Muscle of arm (tissue), 14 donors: ENCODE measurements at places on chromosomes 16 and 17. TPM values are rescaled to one million over a fixed set of nuclear protein-coding genes. Genes with fewer than 3 reads are reported as not detected.

DNA sequence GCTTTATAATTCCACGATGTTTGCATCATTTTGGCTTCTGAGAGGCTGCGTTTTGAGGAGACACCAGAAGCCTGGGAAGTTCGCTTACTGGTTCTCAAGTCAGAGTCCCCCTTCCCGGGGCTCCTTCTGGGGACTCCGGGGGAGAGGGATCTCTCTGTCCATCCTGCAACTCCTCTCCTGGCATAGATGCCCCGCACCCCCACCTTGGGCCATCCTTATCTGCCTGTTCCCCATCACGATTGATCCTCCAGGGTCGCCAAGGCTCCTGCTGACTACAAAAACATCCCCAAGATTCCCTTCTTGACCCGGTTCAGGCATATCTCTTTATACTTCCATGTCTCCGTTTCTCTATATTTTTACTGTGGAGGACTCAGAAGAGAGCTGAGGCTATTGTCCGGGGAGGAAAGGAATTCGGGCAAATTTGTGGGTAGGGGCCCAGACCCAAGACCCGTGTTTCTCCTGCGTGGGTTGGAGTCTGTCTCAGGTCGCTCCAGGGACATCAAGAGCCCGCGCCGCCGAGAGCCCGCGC lies 18.4 kb upstream of the HOXB13 start:
- no peak for DNase-seq

DNA sequence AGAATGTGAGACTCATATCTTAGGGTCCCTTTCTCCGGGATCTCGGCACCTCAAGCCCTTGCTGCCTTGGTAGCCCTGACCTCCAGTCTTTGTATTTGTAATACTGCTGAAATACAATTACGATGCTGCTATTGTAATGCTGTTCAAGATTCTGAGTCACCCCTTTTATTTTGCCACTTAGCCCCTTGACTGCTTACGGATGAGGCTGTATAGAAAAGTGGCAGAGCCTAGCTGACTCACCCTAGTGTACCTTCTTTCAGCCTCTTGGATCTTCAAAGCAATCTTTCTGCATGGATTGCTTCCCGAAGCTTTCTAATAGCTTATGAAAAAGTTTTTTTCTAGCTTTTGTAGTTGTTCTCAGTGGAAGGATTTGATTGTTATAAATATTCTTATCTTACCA lies 187.9 kb downstream of the KCNJ2 start:
- DNase-seq = no peak

- DNase-seq = no peak
These were observed 75.8 kb downstream of the ABCC6 start for GRCh38 chr16:16147316-16147999.

DNA sequence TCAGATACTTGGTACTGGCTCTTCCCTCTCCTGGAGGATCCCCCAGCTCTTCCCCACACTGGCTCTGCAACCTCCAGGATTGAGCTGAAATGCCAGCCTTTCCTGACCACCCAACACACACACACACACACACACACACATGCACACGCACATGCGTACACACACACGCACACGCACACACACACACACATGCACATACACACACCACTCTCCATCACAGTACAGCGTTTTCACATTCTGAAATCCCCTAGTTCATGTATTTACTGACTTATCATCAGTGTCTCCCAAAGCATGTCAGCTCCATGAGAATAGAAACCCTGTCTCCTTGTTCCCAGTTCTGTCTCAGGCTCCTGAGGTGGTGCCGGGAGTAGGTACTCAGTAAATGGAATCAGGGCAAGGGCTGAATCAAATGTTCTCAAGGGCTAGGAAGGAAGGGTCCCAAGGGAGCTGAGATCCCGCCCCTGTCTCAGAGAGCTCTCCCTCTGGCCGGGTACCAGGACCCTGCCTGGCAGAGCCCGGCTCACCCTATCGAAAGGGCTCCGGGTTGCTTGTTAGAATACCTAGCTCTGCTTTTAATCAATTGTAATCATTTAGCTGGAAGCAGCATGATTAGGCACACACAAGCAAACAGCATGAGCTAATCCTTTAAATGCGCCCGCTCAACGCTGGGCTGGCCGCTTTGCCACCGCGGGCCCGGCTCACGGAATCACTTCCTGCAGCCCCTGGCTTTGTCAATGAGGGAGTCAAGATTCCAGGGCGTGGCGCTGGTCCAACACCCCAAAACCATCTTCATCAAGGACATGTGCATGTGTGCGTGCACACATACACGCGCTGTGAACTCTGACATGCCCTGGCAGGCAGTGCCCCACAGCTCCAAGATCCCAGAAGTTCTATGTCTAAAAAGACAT lies 140.7 kb downstream of the C16orf78 start:
- DNase-seq = no peak

DNA sequence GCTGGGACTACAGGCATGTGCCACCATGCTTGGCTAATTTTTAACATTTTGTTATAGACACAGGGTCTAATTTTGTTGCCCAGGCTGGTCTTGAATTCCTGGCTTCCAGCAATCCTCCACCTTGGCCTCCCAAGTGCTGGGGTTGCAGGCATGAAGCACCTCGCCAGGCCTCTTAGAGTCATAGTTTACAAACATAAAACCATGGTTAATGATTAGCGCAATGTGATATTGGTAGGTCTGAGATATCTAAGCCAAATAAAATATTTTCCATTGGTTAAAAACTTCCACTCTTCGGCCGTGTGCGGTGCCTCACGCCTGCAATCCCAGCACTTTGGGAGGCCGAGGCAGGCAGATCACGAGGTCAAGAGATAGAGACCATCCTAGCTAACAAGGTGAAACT lies 16.6 kb downstream of the TXNDC11 start:
- no peak for DNase-seq

DNA sequence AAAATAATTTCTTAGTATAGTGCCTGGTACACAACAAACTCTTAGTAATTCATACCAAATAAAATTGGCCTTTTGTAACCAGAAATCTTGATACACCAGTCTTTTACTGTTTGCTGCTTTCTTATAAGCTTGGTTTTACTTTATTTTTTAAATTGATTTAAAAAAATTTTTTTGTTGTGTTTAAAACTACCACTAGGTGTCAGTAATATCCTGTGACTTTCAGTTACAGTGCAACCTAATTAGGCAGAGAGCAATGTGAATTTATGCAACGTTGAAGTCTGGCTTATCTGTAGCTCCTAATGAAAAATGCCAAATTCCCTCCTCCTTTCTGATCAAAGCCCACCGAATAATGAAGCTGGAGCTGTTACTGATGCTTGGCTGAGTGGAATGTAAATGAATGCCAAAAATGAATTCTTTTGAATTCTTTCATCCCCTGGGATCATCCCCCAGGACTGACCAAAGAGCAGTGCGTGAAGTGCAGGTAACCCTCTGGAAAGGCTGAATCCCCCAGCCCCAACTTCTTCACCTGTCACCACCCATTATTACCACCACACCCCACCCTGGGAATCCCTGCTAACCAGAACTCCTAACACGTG lies 3.8 kb downstream of the ERCC4 start:
- DNase-seq = peak; percentile 48

GRCh38 chr17:18859256-18859655 lies 1.3 kb downstream of the PRPSAP2 start:
- DNase-seq = peak; percentile 5

GRCh38 chr16:70490261-70490660 lies 33.1 kb downstream of the COG4 start:
- no peak for DNase-seq

DNA sequence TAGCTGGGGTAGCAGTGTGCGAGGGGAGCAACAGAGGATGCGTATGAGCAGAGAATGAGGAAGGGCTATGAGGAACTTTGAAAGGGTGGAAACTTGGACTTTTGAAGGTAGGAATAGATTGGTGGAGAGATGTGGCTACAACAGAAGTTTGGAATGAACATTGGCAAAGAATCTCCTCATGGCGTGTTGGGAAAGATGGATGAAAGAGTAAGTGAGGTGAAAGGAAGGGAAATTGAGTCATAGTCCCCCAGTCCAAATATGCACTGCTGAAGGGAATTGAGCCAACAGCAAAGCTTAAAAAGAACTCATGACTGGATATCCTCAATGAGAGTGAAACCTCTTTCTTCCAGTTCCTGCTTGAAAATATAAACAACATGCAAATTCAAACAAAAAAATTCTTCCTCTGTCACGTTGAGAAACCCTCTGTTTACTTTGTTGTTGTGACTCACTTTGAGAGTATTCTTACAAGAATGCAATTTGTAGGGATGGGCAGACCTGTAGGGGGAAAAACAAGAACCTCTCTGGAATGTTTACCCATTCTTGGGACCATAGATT lies 313.2 kb upstream of the KCNJ16 start:
- no peak for DNase-seq

DNA sequence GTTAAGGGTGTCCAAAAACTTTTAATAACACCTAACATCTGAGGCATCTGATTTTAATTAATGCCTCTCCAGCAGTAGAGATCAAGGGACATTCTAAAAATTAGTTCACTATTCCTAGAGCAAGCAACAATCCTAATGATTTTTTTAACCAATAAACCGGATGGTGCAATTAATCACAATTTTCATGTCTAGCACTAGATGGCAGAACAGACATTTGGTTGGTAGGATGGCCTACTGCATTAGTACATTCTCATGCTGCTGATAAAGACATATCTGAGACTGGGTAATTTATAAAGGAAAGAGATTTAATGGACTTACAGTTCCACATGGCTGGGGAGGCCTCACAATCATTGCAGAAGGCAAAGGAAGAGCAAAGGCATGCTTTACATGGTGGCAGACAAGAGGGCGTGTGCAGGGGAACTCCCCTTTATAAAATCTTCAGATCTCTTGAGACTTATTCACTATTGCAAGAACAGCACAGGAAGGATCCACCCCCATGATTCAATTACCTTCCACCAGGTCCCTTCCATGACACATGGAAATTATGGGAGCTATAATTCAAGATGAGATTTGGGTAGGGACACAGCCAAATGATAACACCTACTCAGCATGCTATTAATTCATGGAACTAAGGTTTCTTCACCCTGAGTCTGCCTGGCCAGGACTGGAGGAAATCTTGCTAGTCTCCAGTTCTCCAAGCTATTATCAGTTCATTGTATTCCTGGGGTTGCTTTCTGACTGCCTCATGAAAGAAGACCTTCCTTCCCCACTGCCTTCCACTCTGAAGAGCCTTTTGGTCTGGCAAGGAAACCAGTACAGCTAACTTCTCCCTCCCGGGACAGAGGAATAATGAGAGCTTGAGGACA lies 24.8 kb downstream of the HS3ST3A1 start:
- no peak for DNase-seq

GRCh38 chr17:35404360-35404759 lies 27.9 kb downstream of the SLFN12 start:
- no peak for DNase-seq

DNA sequence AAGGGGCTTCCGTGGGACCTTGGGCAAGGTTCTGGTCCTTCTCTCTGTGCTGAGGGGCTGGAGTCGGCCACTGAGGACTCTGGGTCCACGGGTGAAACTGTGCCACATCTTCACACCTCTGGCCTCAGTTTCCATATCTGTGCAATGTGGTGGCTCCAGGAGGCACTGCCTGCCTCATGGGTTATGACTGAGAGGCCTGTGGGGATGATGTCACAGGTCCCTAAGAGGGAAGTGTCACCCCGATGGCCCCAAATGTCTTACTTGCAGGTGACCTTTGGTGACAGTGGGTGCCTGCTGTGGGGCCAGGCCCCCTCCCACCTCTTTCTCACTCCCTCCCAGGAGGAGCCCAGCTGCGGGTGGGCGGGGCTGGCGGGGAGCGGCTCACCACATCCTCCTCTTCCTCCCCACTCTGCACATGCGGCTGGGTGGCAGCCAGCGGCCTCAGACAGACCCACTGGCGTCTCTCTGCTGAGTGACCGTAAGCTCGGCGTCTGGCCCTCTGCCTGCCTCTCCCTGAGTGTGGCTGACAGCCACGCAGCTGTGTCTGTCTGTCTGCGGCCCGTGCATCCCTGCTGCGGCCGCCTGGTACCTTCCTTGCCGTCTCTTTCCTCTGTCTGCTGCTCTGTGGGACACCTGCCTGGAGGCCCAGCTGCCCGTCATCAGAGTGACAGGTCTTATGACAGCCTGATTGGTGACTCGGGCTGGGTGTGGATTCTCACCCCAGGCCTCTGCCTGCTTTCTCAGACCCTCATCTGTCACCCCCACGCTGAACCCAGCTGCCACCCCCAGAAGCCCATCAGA lies at the start of gene IL21R:
Gene IL21R (plus strand): TSS at position 407 of the 801 bp plus-strand sequence. CDS start 27,898 bp downstream, outside the sequence.
- DNase-seq = peak; percentile 63

- DNase-seq = no peak
These were observed 9.1 kb upstream of the THAP11 start for GRCh38 chr16:67833030-67833414.

- no peak for DNase-seq
These were observed 561 bp downstream of the AXIN1 start for GRCh38 chr16:351804-352520.

- DNase-seq = no peak
These were observed 21.2 kb upstream of the TAOK1 start for GRCh38 chr17:29368926-29369325.

GRCh38 chr17:14070344-14070984 lies 1.2 kb downstream of the COX10 start:
- DNase-seq = no peak

GRCh38 chr17:29165800-29166506 lies 14.2 kb downstream of the MYO18A start:
- no peak for DNase-seq

DNA sequence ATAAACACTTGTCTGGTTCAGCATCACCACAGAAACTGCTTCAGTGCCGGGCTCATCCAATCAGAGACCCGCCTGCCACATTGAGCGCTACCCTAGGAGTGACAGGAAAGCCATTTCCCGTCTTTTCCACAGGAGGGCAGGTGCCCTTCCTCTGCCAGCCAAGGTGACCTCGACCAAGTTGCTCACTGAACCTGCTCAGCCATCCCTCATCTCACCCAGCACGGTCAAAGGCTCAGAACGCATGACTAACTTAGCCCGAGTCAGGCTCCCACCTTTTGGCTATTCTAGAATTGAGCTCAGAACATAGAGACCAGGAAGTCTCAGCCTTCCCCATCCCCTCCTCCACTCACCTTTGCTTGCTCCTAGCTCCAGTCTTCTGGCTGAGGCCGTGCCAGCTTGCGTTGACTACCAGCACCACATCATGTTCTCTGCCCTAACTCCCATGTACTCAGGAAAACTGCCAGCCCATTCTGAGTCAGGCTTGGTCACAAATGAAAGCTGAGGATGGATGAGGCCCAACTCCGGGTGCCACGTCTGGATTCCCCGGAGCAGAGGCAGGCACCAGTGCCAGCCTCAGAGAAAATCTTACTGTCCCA lies 15.6 kb downstream of the MRPS23 start:
- no peak for DNase-seq

- no peak for DNase-seq
These were observed 13.5 kb downstream of the COX6A2 start for GRCh38 chr16:31414706-31415105.

GRCh38 chr17:28204751-28205150 lies 114.2 kb upstream of the TMEM97 start:
- no peak for DNase-seq

- no peak for DNase-seq
These were observed 253.7 kb upstream of the HSBP1 start for GRCh38 chr16:83554096-83554495.

FOXL1 gene
- polyA plus RNA-seq = 0.32 TPM

OTOA gene
- polyA plus RNA-seq = not detected

KRT31 gene
- polyA plus RNA-seq = 3.5 TPM

KLHL11 gene
- 6.0 TPM for polyA plus RNA-seq

NLRC3 gene
- 0.92 TPM for polyA plus RNA-seq

FOXC2 gene
- polyA plus RNA-seq = 1.2 TPM

GINS2 gene
- 7.9 TPM for polyA plus RNA-seq

SOX9 gene
- polyA plus RNA-seq = 11.3 TPM

ADAMTS18 gene
- 0.73 TPM for polyA plus RNA-seq

KRTAP9-4 gene
- polyA plus RNA-seq = not detected

KRT27 gene
- polyA plus RNA-seq = not detected
